NCI-H748 treated with DMSO at 0.1 percent for 48 hours (cell line): ENCODE measurements at places on chromosomes 12 and 14.

GRCh38 chr12:57726884-57727757, 11.4 kb downstream of the AGAP2 start:
- DNase-seq, result no peak

DNA sequence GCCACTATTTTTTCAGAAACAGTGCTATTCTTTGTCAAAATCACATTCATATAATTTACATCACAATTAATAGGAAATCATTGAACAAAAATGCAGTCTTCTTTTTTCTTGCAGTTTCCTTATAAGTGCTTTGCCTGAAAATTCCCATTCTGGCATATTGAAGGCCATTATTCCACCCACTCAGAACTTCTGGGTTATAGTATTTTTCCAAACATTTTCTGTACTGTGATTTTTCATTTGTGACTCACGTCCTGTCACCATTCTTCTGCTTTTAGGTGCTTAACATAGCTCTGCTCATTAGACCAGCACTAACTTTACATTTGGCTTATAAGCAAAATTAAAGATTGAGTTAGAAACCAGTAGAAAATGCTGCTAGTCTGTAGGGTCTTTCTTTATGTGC, 241.0 kb upstream of the NPAS3 start:
- DNase-seq, result no peak

DNA sequence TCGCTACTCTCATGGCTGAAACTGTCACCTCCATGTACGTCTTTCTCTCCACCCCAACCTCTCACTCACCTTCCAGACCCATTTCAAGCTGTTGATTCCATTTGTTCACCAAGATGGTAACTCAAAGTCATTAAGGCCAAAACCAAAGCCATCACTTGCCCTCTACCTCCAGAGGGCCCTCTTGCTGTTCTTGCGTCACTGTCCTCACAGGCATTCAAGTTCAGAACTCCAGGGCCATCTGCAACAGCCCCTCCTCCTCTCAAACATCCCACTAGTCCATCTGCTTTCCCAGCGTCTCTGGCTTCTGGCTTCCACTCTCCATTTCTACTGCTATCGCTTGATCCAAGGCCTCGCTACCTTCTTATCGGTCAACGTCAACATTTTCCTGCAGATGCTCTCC, 74.5 kb downstream of the VWF start:
- no peak for DNase-seq

DNA sequence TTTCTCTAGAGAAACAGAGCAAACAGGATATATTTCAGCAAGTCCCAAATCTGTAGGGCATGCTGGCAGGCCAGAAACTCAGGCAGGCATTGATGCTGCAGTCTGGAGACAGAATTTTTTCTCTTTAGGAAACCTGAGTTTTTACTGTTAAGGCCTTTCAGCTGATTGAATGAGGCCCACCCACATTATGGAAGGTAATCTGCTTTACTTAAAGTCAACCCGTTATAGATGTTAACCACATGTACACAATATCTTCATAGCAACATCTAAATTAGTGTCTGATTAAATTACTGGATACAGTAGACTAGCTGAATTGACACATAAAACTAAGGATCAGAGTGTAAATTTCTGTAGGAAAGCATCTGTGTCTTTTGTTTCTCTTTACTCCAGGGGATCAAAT, 65.2 kb downstream of the SRGAP1 start:
- no peak for DNase-seq

GRCh38 chr12:91561301-91561957, 378.8 kb upstream of the DCN start:
- no peak for DNase-seq

GRCh38 chr12:69966409-69966808, 141.4 kb downstream of the MYRFL start:
- DNase-seq, result no peak

DNA sequence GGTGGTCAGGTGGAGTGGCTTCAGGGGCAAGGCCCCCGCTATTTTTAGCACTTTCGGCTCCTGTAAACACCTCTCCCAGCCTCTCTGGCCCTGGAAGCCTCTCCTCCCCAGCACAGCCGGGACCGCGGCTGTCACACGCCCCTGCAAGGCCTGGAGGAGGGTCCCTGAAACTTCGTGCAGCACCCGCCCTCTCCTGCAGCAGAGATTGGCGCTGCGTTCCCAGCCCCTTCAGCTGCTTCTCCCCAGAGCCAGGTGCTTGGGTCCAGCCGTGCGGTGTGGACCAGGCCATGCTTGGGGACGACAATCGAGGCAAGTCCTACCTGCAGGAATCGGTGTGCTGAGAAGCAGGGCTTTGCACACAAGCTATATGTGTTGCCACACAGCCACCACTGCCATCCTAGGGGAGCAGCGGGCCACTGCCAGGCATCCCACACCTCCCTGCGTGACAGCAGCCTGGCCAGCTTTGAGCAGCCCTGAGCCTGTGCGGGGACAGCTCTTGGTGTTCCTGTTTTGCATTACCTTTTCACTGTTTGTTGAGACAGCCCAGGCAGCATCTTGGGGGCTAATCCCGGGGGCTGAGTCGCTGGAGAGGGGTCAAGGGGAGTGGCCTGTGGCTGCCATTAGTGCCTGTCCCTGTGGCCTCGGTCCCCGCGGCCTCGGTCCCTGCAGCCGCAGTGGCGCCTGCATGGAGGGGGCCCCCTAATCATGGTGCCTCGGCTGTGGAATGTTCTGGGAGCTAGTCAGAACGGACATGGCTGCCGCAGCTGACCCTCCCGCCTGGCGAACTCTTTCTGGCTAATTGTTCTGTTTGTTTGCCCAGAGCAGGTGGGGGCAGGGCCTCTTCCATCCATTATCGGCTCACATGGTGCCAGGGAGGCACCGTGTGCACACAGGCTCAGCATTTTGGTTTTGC, 27.6 kb upstream of the TRAF3 start:
- DNase-seq, result peak; percentile 84

- peak; percentile 58 for DNase-seq
Measured at GRCh38 chr12:79983986-79984620, 49.2 kb upstream of the PPP1R12A start.
